ENCODE measurements at places on chromosomes 2 and 18.

DNA sequence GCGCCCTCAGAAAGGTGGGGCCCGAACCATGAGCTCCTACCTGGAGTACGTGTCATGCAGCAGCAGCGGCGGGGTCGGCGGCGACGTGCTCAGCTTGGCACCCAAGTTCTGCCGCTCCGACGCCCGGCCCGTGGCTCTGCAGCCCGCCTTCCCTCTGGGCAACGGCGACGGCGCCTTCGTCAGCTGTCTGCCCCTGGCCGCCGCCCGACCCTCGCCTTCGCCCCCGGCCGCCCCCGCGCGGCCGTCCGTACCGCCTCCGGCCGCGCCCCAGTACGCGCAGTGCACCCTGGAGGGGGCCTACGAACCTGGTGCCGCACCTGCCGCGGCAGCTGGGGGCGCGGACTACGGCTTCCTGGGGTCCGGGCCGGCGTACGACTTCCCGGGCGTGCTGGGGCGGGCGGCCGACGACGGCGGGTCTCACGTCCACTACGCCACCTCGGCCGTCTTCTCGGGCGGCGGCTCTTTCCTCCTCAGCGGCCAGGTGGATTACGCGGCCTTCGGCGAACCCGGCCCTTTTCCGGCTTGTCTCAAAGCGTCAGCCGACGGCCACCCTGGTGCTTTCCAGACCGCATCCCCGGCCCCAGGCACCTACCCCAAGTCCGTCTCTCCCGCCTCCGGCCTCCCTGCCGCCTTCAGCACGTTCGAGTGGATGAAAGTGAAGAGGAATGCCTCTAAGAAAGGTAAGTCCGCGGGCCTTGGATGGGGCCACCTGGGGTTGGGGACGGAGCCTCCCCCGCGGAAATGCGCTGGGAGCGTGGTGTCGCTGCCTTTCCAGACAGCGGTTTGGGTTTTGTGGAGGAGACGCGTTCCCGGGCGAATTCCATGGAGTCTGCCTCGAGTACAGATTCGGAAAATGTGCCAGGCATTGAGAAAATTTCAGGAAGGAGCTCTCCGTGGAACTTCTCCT is 559 bp downstream of the HOXD1 start:
- ATAC-seq, result no peak

- no peak for ATAC-seq
Measured at GRCh38 chr2:201413143-201413542, 38.1 kb downstream of the TRAK2 start.

- ATAC-seq, result no peak
Measured at GRCh38 chr18:26383454-26384270, 157.4 kb downstream of the TAF4B start.

DNA sequence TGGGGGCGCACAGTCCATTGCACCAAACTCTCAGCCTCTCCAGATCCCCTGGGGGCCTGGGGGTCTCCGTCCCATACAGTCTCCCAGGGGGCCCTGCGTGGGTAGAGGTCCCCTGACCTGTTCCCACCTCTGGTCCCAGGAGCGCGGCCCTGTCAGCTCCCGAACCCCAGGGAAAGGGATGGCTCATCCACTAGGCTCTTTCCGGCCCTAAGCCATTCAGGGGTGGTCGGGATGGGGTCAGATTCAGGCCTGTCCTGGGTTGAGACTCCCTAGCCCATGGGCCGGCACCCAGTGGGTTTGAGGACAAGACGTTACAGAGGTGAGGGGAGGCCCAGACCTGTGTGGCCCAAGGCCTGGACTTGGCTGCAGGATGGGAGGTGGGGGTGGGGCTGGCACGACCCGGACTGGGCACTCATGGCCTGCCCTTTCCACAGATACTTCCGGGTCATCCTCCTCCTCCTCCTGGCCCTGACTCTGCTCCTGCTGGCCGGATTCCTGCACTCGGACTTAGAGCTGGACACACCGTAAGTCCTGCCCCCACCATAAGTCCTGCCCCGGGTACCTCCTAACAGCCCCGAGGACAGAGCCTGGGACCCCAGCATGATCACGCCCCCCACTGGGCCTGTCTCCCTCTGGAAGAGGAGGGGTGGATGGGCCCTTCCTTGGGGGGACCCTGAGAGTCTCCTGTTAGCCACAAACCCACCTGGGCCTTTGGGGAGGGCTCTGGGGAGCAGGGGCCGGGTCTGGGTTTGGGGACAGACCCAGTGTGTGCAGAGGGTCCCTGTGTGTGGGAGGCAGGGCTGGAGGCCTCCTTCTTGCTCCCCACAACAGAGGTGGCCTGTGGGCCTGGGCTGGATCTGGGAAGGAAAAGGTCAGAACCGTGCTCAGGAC is 10.1 kb upstream of the NEU4 start:
- no peak for ATAC-seq

DNA sequence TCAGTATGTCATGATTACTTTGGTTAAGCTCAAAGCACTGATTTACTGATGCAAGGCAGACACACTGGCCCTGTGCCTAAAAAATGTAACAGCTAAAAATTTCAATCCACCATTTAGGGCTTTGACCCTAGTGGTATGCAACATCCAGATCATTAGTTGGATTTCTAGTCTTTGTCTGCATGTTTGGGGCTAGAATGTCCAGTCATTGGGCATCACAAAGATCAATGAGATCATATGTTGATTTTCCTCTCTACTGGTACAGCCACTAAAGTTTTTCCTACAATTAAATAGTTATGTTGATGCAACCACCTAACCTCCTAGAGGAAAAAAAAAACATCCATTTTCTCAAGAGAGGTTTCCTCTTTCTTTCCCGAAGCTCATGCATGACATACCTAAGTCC is 53.4 kb upstream of the REV1 start:
- no peak for ATAC-seq

GRCh38 chr2:30233271-30234009 is 2.1 kb downstream of the LBH start:
- ATAC-seq, result no peak

GRCh38 chr18:78962098-78962497 is 17.5 kb upstream of the SALL3 start:
- no peak for ATAC-seq

DNA sequence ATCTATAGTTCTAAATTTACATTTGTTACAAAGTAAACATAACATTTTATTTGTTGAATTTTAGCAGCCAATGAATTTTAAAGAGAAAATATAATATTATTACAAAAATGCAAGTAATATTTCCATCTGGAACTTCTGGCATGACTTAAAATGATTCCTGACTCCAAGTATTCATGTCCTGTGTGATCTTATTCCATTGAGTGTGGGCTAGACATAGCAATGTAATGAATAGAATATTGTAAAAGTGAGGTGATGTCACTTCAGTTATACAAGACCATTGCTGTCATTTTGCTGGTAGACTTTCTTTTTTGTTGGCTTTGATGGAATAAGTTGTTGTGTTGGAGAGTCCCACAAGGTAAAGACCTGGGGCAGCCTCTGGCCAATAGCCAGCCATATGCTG is 912.2 kb upstream of the PIK3C3 start:
- ATAC-seq, result no peak
